H54 (cell line): ENCODE measurements at places on chromosomes 7 and 10.

DNA sequence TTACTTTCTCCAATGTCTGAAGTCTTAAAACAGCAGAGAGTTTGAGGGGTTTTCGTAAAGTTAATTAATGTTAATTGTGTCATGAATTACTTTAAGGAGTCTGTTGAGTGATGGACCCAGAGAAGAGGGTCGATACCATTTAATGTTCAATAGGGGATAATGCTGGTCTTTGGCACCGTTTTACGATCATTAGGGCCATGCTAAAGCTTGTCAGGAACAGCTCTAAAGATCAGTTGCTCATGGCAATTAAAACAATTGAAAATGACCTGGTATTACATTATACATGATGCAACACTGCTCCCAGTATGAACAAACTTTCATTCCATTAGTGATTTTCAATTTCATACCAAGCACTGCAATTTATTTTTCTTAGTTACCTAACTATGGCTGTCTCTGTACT lies 296.9 kb downstream of the ETV1 start:
- no peak for DNase-seq

DNA sequence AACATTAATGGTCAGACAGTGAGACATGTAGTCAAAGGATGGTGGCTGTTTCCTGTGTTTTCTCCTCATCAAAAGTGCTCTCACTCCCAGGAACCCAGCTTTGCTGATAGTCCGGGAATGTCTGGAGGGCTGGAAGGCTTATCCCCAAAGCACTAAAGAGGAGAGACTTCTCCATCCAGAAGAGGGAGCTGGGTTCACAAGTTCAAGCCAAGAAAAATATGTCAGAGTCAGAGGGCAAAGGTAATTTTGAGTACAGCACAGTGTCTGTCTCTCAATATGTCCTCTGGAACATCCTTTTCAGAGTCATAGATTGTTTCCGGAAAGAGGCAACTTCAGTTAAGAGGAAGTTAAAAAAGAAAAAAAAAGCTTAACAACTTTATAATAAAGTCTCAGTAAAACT lies 281.5 kb upstream of the PHYHIPL start:
- DNase-seq, result no peak

DNA sequence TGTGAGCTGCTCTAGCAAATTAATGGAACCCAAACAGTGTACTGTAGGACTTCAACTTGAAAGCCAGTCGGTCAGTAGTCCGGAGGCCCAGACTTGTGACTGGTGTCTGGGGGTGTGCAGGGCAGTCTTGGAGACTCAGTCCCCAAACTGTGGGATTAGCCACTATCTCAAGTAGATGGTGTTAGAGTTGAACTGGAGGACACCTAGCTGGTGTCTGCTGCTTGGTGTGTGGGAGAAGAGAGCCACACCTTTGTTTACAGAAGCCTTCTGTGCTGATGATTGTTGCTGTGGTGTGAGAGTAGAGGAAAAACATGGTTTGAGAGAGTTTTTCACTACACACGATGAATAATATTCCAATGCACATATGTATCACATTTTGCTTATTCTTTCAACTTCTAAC lies 47.4 kb downstream of the CUL2 start:
- no peak for DNase-seq

GRCh38 chr7:75962607-75963380 lies 31.6 kb downstream of the TMEM120A start:
- no peak for DNase-seq

DNA sequence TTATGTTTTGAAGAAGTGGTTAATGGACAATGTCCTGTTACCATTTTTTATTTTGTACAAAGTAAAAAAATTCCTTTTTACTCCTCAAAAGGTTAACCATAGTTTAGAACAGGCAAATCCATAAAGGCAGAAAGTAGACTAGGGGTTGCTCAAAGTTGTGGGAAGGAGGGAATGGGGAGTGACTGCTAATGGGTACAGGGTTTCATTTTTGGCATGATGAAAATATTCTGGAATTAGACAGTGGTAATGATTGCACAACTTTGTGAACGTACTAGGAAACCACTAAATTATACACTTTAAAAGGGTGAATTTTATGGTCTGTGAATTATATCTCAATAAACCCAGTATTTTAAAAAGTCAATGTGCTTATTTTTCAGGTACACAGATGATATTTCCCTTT lies 35.4 kb upstream of the CDK14 start:
- DNase-seq, result no peak

GRCh38 chr10:19014498-19014897 lies 34.1 kb upstream of the MALRD1 start:
- no peak for DNase-seq

- DNase-seq, result no peak
Observed at GRCh38 chr7:88927-89231, 103.5 kb upstream of the FAM20C start.

DNA sequence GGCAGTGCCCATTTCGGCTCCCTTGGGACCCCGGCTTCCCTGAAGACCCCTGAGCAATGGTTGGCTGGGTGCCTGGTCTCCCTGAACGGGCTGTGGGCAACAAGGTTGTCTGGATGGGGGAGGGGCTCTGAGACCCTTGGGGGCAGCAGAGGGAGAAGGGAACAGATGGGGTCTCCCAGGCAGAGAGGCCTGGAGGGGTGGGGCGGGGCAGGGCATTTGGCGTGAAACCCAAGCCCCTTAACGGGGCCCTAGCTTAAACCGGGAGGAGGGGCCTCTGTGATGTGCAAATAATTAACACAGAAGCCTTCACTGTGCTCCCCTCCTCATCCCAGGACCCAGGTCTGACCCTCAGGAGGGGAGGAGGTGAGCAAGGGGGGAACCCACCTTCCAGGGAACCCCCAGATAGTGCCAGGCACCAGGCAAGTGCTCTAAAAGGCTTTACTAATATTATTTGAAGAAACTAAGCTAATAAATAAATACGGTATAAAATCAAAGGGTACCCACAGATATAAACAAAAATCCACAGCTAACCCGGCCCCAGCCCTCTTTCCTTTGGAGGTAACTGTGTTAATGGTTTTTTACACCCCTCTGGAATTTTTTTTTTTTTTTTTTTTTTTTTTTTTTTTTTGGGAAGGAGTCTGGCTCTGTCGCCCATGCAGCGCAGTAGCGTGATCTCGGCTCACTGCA lies 170.8 kb downstream of the RNF216 start:
- DNase-seq, result no peak

- peak; percentile 91 for DNase-seq
Observed at GRCh38 chr7:138935465-138936011, 45.7 kb downstream of the KIAA1549 start.

GRCh38 chr10:74081941-74082718 lies 68.5 kb downstream of the AP3M1 start:
- no peak for DNase-seq

DNA sequence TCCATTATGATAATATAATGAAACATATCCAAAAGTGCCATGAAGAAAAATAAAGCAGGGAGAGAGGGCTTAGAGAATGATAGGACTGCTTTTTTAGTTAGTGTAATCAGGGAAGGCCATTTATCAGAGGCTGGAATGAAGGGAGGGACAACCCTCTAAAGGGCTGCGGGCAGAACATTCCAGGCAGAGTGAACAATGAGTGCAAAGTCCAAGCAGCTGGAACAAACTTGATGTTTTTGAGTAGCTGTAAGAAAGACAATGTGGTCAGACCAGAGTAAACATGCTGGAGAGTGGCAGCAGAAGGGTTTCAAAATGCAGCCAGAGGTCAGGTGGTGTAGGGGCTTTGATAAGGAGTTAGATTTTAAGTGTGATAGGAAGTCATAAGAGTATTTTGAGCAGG lies 65.6 kb upstream of the CCDC6 start:
- DNase-seq, result no peak

- DNase-seq, result no peak
Observed at GRCh38 chr7:156151078-156151477, 338.8 kb upstream of the SHH start.

- no peak for DNase-seq
Observed at GRCh38 chr10:24465124-24465874, 256.4 kb downstream of the KIAA1217 start.

GRCh38 chr7:22629056-22629455 lies 97.9 kb upstream of the IL6 start:
- no peak for DNase-seq

- no peak for DNase-seq
Observed at GRCh38 chr7:156386097-156386496, 254.5 kb upstream of the RNF32 start.
